ENCODE measurements at places on chromosomes 2 and 18.

DNA sequence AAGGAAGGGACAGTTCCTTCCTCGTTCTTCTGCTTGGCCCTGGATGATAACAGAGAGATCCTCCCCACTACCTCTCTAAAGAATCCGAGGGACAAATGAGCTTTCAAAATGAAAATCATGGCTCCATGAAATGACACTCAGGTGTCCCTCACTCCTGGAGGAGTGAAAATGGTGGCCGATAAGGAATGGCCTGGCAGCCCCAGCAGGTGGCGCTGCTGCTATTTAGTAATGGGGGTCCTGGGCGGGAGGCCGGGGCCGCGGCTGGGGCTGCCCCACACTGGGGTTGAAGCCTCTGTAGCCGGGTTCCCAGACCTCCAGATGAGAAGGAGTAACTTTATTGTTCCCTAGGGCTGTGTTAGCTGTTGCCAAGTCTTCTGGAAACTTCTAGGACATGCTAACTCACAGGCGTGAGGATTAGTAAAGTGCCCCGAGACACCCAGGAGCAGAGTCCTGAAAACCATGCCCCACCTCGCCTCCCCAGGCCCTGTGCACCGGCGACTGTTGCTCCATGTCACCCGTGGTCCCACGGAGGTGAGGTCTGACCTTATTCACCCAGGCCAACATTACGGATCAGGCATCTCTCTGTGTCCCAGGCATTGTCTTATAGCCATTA lies 138.0 kb downstream of the CTIF start:
- no peak for DNase-seq

GRCh38 chr2:27773959-27774358 lies 2.4 kb downstream of the MRPL33 start:
- DNase-seq: no peak

GRCh38 chr2:230905448-230906421 lies 19.3 kb downstream of the GPR55 start:
- no peak for DNase-seq

- no peak for DNase-seq
Observed at GRCh38 chr18:47113796-47114540, 36.3 kb downstream of the HDHD2 start.

DNA sequence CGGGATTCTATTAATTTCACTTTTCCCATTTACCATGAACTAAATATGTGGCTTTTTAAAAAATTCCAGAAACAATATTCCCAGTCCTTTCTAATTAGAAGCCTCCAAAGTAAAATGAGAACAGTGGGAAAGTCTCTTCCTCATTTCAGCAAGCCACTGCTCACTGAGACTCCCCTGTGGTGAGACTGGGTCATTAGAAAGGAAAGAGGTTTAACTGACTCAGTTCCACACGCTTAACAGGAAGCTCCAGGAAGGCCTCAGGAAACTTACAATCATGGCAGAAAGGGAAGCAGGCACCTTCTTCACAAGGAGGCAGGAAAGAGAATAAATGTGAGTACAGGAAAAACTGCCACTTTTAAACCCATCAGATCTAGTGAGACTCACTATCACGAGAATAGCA lies 258.9 kb upstream of the CHAC2 start:
- DNase-seq: no peak

DNA sequence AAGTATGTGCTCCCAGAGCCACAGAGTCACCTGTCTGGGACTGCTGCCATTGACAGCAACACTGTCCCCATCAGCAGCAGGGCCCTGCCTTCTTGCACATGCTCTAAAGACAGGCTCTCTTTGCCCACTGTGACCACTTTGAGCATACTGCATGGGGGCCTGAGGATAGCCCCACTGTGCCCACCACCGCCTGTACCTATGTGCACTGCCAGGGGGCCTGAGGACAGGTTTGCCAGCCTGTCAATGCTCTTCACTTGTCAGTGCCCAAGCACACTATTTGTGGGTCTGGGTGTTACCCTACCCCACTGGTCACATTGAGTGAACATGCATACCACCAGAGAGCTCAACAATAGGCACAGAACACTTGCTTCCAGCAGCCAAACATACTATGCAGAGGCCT lies 1137.0 kb upstream of the FANCL start:
- DNase-seq: no peak

DNA sequence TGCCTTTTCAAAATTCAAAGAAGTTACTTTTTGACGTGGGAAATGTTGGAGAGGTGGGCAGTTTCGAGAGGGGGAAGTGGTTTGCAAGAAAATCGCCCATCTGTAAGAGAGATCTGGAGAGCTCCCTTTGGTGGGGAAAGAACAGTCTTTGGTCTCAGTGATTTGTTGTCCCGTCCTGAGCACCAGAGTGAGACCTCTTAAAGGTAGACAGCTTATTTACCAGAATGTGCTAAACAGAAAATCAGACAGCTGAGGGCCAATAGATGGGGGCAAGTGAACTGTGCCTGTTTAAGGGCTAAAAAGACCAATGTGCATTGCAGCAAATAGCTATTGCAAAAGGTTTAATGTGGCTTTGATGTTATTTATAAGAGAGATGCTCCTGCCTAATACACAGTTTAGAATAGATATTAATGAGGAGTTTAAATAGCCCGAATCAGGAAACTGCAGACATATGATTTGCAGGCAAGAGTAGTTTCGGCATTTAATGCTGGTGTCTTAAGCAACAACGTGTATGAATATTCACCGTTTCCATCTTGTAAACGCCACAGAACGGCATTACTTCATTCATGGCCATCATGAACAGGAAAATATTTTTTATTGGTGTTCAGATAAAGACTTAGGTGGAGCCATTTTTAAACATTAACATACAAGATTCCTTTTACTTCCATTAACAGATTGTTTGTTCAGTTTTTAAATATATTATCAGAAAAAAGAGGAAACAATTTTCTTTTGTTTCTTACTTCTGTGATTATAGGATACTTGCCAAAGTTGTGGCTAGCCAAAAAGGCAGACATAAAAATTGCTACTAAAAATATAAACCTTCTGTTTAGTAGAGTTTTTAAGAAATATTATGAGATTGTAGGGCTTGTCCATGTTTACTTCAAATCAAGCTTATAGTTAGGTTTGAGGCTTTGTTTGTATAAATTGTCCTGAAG lies 29.6 kb downstream of the ARHGAP15 start:
- DNase-seq: no peak

DNA sequence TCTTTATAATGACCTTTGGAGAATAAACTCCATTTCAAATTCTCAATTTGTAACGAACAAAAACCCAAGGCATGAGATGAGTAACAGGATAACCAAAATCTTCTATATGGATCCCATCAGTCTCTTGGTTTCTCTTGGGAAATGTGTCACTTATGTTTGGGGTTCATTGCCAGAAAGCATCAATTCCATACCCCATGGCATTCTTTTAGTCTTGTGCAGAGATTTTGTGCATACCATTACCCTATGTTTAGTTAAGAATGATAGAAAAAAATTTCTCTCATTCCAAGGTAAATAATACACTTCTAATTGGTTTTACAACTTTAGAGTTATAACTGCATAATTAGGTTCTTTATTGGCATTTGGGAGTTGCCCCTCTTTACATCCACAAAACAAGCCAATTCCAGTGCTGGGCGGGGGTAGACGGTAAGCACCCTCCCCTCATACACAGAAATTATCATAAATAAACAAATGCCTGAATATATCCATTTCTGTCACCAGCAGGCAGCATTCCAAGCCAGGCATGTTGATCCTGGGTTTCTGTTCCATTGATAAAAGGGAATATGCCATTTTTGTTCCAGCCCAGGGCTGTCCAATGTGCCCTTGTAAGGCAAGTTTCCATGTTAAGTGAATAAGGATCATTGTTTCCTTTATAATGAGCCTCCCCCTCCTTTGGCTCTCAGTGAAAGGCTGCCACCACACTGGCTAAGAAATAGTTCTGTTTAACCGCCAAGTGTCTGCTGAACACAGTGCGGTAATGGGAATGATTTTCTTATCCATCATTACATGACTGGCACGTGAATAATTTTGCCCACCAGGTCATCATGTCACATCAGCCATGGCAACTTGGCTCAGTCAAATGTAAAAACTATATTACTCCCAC lies 680.1 kb upstream of the ZEB2 start:
- DNase-seq: no peak

DNA sequence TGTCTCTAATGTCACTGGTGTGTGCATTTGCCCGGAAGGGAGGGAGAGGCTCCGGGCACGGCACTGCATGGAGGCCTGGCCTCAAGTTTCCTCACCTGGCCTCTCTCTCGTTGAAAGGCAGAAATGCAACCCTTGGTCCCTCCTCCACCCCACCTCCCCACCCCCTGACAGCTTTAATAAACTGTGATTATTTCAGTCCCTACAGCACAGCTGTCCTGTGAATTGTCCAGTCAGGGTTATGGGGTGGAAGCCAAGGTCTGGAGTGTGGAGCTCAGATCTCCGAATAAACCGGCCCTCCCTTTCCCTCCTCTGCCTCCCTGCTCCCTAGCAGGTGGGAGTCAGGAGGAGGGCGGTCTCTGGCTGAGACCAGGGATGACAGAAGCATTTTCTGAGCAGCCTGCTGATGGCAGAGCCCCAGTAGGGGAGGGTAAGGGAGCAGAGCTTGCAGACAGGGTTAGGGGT lies 199.2 kb upstream of the SMAD2 start:
- no peak for DNase-seq

- DNase-seq: no peak
Observed at GRCh38 chr2:217001740-217002139, 141.9 kb upstream of the TNP1 start.

DNA sequence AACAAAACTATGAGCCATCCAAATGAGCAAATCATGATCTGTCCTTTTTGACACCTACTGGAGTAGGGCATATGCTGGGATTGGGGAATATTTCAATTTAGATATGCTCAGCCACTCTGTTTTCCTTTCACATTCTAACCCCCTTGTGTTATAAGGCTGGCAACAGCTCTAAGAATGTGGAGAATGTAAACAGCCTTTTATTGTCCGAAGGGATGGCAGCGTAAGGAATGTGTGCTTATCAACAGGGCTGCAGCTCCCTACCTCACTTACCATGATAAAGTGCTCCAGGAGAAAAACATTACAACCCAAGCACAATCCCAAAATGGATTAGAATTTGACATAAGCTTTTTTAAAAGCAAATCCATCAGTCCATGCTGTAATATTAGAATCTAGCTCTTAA lies 2.2 kb downstream of the NXPH2 start:
- DNase-seq: no peak

DNA sequence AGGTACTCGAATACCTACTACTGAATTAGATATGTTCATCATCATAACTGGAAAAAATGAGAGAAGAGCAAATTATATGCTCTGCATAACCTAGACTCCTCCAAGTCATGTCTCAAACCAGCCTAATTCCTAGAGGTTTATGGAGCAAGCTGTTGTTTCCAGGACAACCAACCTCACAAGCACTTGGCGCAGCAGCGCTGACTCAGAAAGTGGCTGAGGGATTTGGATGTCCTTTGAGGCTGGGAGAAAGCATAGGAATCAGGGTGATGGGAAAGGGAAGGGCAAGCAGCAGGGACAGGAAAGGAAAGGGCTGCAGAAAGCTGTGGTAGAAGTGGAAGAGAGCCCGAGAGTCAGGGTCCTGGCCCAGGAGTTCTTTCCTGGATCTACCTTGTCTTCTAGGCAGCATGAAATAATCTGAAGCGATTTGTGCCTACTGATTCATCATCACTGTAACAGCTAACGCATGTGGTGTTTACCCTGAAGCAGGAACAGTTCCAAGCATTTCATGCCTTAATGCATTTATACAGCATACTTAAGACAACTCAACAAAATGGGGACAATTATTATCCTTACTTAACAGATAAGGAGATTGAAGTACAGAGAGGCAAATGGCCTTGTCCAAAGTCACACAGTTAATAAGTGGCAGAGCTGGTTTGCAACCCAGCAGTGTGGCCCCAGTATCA lies 3.7 kb downstream of the PLEK start:
- DNase-seq: no peak

- DNase-seq: no peak
Observed at GRCh38 chr2:117776888-117777287, 37.6 kb upstream of the DDX18 start.

DNA sequence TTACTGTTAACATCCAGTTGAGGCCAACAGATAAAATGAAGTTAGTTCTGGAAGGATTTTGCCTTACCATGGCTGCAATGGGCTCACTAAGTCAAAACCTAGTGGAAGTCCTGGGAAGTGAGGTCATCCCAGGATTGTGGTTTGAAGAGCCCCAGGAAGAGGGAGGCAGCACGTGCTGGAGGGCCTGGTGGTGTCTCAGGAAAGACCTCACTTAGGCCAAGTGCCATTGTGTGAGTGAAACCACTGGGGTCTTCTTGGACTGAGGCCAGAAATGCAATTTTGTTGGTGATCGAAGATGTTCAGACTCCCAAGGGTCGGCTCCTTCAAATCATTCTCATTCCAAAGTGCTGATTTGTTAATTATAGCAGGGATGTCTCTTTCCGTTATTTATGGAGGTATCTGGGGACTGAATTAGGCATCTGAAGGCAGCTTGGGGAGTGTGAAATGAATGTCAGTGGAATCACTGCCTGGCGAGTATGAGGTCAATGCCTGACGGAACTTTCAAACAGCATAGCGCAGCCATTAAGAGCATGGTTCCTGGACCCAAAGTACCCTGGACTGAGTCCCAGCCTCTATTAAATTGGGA lies 60.0 kb downstream of the IL1R2 start:
- no peak for DNase-seq

DNA sequence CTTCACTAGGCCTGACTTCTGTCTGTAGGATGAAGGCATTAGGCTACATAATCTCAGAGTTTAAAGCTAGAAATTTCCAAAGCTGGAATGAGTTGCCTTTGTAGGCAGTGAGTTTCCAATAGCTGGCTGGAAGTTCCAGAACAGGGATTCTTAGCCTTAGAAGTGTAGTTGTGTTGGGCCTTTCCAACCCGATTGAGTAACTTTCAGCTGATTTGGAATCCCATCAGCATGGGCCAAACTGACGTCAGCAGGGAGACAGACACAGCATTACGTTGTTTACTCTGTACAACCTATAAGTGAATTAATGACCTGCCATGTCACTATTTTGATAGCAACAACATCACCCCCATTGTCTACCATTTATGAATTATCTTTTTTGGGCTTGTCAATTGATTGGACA lies 56.9 kb downstream of the SETBP1 start:
- DNase-seq: no peak

GRCh38 chr2:46198164-46198883 lies 98.9 kb upstream of the EPAS1 start:
- DNase-seq: no peak

GRCh38 chr2:1685957-1686783 lies 58.1 kb downstream of the PXDN start:
- no peak for DNase-seq

DNA sequence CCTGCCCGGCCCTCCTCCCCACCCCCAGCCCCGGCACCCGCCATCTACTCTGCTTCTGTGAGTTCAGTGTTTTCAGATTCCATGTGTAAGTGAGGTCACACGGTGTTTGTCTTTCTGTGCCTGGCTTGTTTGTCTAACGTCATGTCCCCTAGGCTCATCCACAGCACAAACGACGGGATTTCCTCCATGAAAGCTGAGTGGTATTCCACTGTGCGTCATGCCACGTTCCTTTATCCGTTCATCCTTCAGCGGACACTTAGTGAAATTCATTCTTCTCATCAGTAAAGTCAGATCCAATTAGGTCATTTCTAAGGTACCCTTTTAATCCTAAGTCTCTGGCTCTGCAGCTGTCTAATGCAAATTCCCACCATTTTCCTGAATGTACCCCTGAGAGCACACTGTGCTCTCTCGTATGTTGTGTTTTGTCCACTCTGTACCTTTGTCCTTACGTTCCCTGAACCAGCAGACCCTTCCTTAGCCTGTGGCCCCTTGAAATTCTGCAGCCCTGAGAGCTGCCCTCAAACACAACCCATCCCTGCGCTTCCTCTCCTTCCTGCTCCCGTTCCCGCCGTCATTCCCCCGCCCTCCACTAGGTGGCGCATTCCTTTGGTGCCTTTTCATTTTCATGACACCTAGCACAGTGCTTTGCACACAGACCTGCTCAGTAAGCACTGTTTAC lies 44.1 kb downstream of the TRAPPC12 start:
- no peak for DNase-seq

- peak; percentile 32 for DNase-seq
Observed at GRCh38 chr2:39696838-39697237, 31.1 kb downstream of the TMEM178A start.

Data from urinary bladder (tissue), 4 donors.